ENCODE measurements at places on chromosomes 2 and 18.

GRCh38 chr2:173968551-173968950 is 3.4 kb upstream of the SP3 start:
- no peak for DNase-seq

DNA sequence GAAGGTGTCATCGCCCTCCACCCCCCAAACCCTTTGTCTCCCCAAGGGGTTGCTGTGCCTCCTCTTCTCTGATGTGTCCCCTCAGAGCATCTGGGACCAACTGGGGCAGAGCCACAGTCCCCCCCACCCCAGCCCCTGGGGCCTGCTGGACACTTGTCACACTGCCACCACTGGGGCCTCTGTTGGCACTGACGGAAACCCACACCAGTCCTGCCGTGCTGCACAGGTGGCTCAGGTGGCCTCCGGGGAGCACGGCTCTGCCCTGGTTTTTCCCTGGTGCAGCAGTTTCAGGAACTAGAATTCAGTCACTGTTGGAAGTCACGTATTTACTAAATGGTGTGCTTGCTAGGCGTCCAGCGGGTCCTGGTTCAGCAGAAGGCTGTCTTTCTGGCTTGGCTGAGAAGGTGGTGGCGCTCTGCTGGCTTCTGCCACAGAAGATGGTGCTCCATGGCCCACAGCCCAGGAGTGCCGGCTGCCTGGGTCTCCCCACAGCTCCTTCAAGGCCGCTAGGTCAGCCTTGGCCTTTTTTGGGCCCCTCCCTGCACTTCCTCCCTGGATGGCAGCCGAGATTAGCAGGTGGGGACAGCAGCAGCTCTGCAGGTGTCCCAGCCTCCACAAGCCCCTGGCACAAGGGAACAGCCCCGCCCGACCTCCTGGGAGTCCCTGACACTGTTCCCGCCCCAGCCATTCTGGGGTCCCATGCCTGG is 18.6 kb upstream of the KLHL30 start:
- no peak for DNase-seq

- DNase-seq, result no peak
Measured at GRCh38 chr2:218332920-218333645, 23.6 kb upstream of the CATIP start.

- DNase-seq, result no peak
Measured at GRCh38 chr18:74715865-74716712, 118.4 kb downstream of the ZNF407 start.

DNA sequence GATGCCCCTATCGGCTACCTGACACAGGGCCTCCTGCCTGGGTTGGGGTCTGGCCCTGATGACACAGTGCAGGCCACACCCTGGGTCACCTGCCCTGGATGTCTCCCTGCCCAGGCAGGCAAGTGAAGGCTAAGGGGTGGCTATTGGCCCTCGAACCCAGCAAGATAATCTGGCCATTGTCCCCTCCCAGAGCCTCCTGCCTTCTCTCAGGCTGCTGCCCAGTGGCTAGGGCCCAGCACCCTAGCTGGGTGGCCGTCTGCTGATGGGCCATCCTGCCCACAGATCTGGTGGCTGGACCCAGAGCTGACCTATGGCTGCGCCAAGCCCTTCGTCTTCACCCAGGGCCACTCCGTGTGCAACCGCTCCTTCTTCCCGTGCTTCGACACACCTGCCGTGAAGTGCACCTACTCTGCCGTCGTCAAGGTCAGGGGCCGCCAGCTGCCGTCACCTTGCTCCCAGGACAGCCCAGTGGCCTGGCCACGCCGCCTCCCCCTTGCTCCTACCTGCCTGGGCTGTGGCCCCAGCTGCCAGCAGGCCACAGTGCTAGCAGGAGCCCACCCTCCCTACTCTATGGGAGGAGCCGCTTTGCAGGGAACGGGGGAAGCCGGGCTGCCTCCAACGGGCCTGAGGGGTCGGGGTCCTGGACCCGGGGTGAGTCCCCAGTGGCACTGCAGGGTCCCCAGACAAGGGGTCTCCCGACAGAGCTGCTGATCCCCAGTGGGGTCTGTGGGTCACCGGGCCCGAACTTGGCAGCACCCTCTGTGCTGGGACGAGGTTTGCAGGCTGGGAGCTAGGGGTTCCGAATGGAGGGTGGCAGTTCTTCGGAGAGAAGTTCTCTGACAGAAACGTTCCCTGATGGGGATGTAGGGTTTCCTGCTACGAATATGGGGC is 4.1 kb downstream of the RNPEPL1 start:
- DNase-seq, result no peak

DNA sequence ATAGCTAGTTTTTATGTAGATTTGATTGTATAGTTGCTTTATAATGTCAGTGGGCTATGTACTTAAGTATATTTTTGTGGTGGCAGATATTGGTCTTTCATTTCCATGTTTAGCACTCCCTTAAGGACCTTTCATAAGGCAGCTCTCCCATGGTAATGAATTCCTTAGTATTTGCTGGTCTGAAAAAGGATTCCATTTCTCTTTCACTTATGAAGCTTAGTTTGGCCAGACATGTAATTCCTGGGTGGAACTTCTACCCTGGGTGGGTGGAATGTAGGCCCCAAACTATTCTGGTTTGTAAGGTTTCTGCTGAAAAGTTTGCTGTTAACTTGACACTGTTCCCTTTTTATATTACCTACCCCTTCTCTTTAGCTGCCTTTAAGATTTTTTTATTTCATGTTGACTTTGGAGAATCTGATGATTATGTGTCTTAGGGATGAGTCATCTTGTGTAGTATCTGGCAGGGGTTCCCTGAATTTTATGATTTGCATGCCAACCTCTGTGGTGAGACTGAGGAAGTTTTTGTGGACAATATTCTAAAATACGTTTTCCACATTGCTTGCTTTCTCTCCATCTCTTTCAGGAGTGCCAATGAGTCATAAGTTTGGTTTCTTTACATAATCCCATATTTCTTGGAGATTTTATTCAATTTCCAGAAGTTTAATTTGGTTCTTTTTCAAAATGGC is 65.4 kb upstream of the VRK2 start:
- DNase-seq, result no peak

GRCh38 chr2:172119089-172119488 is 16.4 kb upstream of the DLX2 start:
- no peak for DNase-seq

DNA sequence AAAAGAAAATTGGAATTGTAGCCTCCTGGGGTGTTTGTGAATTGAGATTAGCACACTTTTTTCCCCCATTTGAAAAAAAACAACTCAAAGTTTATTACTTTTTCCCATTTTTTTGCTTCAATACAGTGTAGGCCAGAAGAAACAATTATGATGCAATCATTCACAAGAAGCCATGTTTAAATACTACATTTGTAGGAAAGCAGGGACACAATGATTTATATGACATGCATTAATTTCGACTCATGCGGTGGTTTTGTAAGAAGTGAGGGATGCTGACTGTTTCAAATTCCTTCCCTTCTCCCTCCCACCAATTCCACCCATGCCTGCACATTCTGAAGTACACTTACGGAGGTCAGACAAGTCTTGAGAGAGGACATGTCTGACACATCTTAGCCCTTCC is 774.2 kb upstream of the FSHR start:
- DNase-seq, result no peak

DNA sequence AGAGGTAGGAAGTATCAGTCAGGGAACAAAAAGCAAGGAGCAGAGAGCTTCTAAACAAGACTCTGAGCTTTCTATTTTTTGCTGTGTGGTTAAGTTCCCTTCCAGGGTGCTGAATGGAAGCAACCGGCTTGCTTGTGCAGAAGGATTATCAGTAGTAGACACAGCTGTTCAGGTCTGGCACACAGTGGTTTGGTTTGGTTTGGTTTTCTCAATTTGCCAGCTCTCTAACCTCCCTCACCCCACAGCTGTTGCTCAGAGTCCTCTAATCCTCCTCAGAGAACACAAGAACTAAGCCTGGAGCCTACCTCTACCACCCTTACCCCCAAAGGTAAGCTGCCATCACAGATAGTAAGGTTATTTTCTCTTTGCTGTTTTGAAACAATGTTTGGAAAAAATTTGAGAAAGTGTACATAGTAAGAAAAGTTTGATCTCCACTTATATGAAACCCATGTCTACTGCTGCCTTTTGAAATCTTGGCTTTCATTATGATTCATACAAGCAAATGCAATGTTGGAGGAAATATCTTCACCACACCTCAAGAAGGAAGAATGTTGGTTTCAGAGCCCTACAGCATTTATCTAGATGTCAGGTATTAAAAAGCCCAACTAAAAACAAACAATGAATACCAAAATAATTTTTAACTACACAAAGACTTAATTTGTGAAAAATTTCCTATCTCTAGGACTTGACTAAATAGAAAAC is 255.3 kb downstream of the NR4A2 start:
- no peak for DNase-seq

DNA sequence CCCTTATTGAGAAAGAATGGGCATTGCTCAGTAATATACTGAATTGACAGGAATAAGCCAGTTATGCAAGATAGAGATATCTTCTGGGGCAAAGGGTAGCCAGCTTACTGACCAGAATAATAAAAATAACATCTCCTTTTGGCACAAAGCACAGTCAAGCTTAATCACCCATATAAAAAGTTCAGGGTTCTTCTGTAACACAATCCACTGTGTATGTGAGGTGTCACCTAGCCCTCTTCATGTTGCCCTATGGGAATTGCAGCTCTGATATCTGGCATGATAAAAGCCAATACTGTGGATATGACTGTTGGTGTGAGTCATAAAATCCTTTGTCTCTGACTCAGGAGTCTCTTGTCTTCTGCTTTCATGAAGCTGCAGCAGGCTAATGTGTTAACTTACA is 90.8 kb downstream of the DSEL start:
- DNase-seq, result no peak

- no peak for DNase-seq
Measured at GRCh38 chr2:233680361-233681045, 1.2 kb upstream of the UGT1A7 start.

- no peak for DNase-seq
Measured at GRCh38 chr2:64325852-64326577, 127.9 kb upstream of the LGALSL start.

GRCh38 chr2:28926847-28927246 is 32.4 kb downstream of the WDR43 start:
- no peak for DNase-seq

- DNase-seq, result no peak
Measured at GRCh38 chr2:182324665-182325064, 102.2 kb downstream of the PDE1A start.

DNA sequence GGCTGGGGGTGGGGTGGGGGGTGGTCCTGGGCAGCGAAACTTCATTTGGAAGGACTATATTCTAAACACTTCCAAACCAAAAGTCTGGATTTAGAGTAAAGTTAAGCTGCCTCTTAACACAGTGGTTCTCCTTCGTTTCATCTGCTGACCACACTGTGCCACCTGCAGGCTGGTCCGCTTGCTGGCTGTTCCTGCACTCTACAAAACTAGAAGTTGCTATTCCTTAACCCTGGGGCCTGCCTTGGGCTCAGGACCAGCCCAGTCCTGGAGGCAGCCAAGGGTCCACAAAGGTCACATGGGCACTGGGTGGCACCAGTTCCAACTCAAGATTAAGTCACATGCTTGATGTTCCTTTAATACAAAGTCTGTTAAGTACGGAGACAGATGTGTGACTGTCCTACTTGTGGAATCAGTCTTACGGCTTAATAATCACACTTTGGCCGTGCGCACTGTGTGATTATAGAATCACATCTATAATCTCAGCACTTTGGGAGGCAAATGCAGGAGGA is 195.4 kb downstream of the FAM210A start:
- no peak for DNase-seq

DNA sequence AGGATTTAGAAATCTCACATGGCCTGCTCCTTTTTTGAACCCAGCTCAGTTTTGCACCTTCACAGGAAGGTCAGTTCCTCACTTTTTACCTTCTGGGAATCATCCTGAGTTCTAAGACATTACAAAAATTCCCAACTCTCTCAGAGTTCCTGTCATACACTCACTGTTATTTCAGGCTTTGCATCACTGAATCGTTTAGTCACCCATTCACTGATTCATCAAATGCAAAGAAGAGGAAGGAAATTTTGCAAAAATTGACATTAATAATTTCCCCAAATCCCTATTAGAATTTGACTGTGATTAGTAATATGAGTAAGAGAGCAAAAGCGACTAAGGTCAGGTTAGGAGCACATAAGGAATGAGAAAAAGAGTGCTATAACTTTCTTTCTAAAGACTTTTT is 197.5 kb downstream of the PDE1A start:
- DNase-seq, result no peak

GRCh38 chr18:8750954-8751415 is 45.6 kb downstream of the MTCL1 start:
- DNase-seq, result no peak

DNA sequence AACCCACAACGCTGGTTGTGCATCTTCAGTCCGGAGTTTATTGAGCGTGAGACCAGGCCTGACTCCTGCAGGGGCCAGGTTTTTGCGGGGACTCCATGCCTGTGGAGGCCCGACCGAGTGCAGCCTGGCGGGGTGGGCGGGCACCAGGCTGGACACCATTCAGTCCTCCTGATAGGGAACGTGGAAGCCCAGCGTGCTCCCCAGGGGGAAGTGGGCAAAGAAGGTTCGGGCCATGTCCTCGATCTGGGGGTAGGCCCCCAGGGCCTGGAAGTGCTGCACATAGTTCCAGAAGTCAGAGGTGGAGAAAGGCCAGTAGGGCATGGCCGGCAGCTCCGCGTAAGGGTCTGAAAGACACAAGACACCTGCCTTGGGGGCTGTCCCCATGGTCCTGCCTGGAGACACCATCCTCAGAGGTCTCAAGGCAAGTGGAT is 1.4 kb downstream of the OTOS start:
- DNase-seq, result no peak

DNA sequence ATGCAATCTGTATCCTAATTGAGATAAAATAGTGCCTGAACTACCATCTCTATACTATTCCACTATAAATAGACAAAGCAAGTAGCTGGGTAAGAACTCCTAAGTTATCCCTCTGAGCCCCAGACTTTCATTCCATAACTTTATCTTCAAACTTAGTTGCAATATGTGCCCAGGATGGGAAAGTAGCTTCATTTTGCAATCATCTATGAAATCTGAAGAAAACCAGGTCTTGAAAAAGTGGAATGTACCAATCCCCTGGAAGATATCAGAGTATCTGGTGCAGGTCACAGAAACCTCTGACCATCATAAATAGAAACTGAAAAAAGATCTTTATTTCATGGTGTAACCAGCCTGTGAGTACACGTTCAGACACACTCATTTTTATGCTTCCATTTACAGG is 78.1 kb upstream of the TMEM178A start:
- DNase-seq, result no peak

- no peak for DNase-seq
Measured at GRCh38 chr2:240995041-240996021, 3.1 kb upstream of the SNED1 start.

All from stimulated activated CD8-positive, alpha-beta memory T cell treated with anti-CD3 and anti-CD28 coated beads, Interleukin-4, amount 100 ng/mL, for 1 hour (primary cell).